ENCODE measurements at places on chromosomes 1 and 21.

DNA sequence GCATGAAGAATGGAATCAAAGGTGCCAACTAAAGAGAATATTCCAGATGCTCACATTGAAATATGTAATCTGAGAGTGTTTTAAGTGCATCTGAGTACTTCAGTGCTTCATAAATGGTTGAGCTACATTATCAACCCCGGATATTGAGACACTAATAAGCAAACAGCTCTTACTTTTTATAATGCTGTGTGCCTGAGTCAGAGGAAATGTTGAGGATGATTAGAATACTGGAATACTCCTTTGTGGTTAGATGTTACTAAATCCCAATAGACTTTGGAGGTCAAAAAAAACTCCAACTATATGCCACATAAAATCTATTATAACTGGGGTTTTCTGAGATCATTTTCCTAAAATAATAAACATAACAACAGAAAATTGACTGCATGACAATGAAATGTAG is 12.5 kb upstream of the KCNA3 start:
- no peak for DNase-seq

DNA sequence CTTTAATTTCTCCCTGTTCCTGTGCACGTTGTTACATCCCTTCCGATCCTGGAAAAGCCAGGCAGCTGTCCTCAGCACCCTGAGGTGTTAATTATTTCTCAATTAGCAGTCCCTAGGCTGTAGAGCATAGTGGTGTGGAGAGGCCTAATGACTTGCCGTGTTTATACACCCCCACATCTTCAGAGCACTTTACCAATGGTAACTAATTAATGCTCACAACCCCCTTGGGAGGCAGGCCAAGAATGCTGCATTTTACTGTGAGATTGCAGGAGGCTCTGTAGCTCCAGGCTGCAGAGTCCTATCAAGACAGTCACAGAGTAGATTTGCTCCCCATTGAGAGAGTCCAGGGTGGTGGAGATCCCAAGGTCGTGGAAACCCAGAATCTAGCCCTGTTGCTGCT is 2.4 kb upstream of the PARS2 start:
- no peak for DNase-seq

DNA sequence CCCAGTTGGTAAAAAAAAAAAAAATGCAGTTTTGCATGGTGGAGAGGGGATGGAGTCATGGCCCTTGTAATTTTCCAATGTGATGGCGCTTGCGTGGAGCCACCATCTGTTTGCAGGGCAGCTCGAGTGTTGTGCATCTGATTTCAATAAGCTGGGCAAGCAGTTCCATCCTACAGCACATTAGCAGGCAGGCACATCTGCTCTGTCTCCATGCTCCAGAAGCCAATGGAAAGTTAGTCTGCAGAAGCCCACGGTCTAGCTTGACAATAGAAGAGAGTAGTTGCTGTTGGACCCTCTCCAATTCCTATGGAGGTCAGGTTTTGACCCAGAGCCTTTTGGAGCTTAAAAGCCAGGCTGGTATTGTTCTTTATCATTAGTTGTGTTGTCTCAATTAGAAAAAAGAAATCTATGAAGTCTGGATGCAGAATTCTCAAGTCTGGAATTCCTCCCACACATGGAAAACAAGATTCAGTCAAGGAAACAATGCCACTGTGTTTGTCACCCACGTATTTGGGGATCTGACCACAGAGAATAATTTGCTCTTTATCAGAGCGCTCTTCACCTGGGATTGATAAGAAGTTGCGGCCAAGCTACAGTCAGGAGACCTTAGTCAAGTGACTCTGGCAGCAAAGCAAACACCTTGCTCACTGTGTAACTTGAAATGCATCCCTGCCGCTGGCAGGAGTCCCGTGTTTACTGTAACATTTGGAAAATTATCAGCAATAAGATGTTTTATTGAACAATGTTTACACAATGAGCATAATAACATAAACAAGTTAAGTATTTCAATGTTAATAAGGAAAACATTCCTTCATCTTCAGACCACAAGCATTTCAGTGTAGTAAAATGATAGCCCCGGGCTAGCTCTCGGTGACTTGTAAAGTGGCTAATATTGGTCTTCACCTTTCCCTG is 20.7 kb downstream of the NGF start:
- no peak for DNase-seq

DNA sequence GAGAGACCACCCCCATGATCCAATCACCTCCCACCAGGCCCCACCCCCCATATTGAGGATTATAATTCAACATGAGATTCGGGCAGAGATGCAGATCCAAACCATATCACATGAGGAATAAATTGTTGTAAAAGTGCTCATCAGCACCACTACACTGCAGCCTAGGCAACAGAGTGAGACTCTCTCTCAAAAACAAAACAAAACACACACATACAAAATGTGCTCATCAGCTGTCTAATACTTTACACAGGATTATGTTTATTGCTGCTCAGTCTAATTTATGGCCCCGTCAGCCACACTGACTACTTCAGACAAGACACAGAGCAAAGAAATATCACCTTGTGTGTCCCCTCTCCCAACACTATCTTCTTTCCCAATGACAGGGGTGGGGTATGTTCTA is 72.9 kb upstream of the PPM1J start:
- DNase-seq = no peak

- DNase-seq = no peak
Observed at GRCh38 chr1:151013518-151013917, 5.3 kb downstream of the PRUNE1 start.

GRCh38 chr1:28640766-28641165 is 2.1 kb downstream of the TAF12 start:
- peak; percentile 60 for DNase-seq

- no peak for DNase-seq
Observed at GRCh38 chr1:51945591-51945990, 44.9 kb downstream of the RAB3B start.

DNA sequence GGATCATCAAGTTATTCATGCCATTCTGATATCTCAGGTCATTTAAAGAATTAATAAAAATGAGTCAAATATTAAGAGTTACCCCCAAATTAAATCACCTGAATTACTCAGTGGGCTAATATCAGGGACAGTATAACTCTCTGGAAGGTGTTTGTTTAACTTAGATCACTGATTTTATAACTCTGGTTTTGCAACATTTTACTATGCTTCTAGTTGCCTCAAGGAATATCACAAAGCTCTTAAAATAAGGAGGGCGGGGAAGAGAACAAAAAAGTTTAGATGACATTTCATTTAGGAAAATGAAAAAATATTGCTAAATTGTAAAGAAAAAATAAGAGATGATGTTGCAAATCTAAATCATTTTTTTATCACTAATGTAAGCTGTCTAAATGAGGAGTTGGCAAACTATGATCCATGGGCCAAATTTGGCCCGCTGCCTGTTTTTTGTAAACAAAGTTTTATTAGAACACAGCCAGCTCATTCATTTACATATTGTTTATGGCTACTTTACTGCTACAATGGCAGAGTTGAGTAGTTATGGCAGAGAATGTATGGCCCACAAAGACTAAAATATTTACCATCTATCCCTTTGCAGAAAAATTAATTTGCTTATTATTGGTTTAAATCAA is 31.9 kb upstream of the SLC19A2 start:
- no peak for DNase-seq

DNA sequence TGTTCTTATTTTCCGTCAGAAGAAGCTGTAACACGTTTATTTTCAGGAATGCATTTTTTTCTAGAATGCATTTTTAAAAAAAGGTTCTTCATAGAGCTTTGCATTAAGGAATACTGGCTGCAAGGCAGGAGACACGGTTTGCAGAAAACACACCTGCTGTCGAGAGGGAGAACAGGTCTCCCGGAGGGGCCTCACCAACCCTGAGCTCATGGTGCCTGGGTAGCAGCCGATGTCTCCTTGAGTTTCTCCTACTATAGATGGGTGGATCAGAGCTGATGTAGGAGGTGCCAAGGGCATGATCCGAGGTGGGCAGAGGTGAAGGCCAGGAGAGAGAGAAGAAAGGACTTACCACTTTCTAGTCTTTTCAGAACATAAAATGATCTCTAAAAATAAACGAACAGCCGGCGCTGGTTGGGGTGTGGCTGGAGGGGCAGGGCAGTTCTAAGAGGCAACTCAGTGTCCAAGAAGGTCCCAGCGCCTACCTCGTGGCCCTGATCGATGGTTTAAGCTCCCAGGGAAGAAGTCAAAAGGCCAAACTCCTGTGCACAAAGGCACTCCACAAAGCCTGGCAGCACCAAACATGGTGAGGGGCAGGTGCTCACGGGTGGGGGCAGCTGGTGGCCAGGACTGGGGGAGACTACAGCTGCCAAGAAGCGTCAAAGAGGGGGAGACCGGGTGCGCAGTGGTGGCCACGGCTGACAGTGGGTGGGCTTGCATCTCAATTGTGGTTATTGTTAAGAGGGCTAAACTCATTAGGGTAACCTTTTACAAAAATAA is 12.2 kb downstream of the MORN1 start:
- DNase-seq = no peak

GRCh38 chr1:41762251-41762650 is 156.5 kb downstream of the HIVEP3 start:
- DNase-seq = no peak

GRCh38 chr21:45013260-45013841 is 61.0 kb upstream of the ADARB1 start:
- no peak for DNase-seq

- DNase-seq = peak; percentile 37
Observed at GRCh38 chr1:181062836-181063428, 25.6 kb upstream of the IER5 start.

- no peak for DNase-seq
Observed at GRCh38 chr1:200900877-200901276, 6.2 kb downstream of the INAVA start.

DNA sequence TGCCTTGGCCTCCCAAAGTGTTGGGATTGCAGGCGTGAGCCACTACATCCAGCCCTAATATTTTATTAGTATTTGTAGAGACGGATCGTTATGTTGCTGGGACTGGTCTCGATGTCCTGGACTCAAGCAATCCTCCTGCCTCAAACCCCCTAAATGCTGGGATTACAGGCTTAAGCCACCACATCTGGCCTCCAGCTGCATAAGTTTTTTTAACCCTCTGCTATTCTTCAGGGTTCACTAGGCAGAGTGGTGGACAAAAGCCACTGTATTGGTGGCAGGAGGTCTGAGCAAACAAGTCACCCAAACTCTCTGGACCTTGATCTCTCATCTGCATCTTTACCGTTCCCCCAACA is 10.1 kb upstream of the CLIC4 start:
- no peak for DNase-seq

DNA sequence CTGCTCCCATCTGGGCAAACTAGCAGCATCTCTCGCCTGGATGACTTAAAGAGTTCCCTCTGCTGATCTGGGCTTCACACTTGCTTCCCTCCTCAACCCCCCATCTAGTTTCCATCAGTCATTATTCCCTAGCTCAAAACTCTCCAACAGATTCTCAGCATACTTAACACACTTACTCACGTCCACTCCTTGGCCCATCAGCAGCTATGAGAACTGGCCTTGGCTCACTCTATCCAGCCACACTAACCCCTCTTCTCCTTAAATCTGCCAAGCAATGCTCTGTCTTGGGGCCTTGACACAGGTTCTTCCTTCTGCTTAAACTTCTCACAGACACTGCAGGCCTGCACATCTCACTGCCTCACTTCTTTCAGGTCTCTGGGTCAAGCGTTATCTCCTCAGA is 41.6 kb downstream of the GNG12 start:
- DNase-seq = no peak

DNA sequence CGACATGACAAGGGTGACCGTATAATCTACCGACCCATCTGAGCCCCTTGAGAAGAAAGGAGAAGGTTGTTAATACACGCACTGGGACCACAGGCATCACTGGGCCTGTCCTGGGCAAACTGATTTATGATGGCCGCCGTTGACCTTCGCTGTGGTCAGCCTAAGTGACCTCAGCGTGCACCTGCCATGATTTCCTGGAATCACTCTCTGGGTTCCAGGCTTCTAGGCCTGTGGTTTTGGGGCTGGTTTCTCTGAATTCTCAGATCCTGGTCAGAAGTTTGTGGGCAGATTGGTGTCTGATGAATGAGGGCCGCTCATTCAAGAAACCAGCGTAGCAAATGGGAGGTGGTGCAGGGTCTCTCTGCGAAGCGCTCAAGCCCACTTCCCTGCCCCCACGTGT is 64.0 kb downstream of the SIK1 start:
- peak; percentile 40 for DNase-seq

DNA sequence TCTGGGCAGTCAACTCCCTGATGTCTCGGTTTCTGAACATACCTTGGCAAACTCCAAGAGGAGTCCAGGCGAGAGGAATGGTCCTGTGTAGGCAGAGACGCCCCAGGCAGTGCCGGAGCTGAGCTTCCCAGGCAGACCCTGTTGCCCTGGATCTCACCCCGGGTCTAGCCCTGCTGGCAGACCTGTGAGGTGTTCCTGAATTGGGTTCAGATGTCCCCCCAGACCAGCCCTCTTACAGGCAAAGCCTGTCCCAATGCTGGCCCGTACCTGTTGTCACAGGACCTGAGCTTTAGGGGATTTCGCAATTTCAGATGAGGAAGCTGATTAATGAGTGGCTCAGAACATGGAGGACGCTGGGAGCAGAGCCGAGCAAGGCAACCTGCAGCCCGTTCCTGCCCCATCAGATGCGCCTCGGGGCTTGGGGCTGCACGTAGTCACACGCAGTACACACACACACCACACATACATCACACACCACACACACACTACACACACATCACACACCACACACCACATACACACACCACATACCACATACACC is 38.5 kb upstream of the PDE9A start:
- DNase-seq = peak; percentile 68

All from CD4-positive, alpha-beta T cell treated with Interleukin-21 for 1 hour (primary cell).